Ascending aorta (tissue), 2 donors: ENCODE measurements at places on chromosomes 7 and 10. TPM values are rescaled to one million over a fixed set of nuclear protein-coding genes. Genes with fewer than 3 reads are reported as not detected.

SLC18A3 gene
- not detected for total RNA-seq

GPR37 gene
- not detected for total RNA-seq

DNA sequence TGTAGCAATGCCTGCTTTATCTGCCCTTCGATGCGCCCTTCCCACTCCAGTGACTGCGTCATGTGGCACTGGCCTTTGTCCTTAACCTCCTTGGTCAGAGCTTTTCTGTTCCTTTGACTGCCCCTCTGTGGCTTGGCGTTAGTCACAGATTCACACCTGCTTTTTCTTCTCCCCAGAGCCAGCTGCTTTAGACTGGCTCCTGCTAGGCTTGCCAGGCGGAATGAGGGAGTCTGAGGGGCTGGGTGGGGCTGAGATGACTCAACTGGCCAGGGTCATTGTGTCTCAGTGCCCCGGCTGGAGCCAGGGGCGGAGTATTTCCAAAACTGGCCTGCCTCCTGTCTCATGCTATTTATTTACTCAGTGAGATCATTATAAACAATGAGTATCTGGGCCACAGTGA lies 194.1 kb downstream of the EMX2 start:
- no peak for DNase-seq

SLC12A9 gene
- total RNA-seq, result 19.4 TPM

GRCh38 chr10:9786101-9786500 lies 1231.6 kb upstream of the CELF2 start:
- no peak for DNase-seq

- peak; percentile 48 for DNase-seq
These were observed 58.3 kb upstream of the NKX6-2 start for GRCh38 chr10:132844069-132844809.

DGKI gene
- total RNA-seq, result 13.4 TPM

- no peak for DNase-seq
These were observed 106.6 kb downstream of the POU6F2 start for GRCh38 chr7:39084349-39084748.

AMZ1 gene
- total RNA-seq, result not detected

NXPH1 gene
- 0.32 TPM for total RNA-seq

ELFN1 gene
- 7.3 TPM for total RNA-seq

DNA sequence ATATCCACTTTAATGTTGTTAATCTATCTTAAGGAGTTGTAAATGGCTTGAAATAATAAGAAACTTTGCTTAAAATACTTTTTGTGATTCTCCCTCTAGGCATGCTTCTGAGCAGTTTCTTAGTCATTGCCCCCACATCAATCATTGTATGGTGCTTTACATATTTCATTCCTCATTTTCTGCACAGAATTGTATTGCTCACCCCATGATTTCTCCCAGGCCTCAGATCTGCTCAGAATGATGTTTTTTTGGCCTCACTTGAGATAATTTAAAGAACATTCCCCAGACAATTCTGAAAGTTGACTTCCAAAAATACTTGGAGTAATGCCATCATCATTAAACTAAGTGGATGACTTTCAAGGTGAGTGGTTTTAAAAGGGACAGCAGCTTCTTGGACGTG lies 82.1 kb upstream of the PRPS1L1 start:
- no peak for DNase-seq

SFTPA1 gene
- not detected for total RNA-seq

GIMAP5 gene
- 89.3 TPM for total RNA-seq

TMEM196 gene
- total RNA-seq, result not detected

PRSS1 gene
- total RNA-seq, result not detected

DNA sequence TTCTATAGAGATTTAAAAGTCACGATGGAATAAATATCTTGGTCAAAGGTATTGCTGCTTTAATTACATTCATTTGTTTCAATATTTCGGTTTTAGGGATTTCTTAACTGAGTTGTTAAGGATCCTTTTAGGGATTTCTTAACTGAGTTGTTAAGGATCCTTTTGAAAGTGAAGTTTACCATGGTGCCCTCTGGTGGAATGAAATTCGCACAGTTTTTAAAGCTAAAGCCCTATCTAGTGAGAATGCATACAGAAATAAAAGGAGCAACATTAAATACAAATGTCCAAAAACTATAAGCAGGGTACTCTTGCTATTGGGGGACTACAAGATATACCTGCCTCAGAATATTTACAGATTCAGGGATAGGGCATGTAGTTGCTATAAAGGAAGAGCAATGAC lies 193.7 kb downstream of the RNLS start:
- DNase-seq, result peak; percentile 64

GRCh38 chr10:49831352-49832035 lies 69.4 kb upstream of the OGDHL start:
- no peak for DNase-seq

- no peak for DNase-seq
These were observed 8.7 kb upstream of the SEM1 start for GRCh38 chr7:96718107-96719003.

DNA sequence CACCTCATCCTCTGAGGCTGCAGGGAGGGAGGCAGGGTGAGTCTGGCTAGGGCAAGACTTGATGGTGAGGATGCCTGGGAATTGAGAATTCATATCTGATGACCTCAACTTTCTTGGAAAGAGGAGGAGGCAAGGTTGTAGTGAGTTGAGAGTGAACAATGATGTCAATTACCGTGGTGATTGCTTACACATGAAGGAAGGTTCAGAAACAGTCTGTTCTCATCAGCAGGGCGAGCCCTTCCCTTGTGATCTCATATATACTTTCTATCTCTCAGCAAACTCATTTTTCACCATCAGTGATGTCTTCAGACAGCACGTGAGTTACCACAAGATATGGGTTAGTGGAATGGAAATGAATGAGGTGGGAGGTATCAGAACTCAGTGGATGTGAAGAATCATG lies 20.1 kb upstream of the COL13A1 start:
- no peak for DNase-seq
